Hippocampal formation (tissue), 2 donors: ENCODE measurements at places on chromosomes 1 and 21.

DNA sequence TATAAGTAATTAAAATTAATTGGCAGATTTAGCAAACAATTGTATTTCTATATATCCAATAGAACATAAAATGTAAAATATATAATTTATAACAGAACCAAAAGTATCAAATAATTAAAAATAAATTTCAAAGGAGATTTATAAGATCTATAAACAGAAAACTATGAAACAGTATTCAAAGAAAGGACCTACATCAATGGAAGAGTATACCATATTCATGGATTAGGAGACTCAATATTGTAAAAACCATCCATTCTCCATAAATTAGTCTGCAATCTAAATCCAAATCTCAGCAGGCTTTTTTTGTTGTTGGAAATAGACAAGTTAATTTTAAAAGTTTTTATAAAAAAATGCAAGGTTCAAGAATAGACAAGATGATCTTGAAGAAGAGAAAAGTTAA, 149.0 kb upstream of the RUNX3 start:
- no peak for DNase-seq

- no peak for DNase-seq
These were observed 137.6 kb downstream of the RGS7 start for GRCh38 chr1:241219449-241219848.

DNA sequence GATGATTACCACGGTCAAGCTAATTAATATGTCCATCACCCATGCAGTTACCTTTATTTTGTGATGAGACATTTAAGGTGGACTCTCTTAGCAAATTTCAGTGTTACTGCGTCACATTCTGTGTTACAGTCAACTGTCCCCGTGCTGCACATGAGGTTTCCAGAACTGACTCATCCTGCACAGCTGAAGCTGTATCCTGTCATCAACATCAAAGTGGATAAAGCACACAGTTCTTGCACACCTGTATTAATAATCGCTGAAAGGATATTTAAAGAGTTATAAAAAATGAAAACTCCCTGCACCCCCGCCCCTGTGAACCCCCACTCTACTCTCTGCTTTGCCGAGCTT, 3.4 kb upstream of the KRTAP10-5 start:
- no peak for DNase-seq

GRCh38 chr1:226548256-226549093, at the start of gene STUM:
STUM (plus strand) TSS chr1:226548764; CDS start chr1:226548905, 141 bp downstream.
- DNase-seq, result no peak

GRCh38 chr1:43573066-43573800, 42.5 kb downstream of the PTPRF start:
- peak; percentile 56 for DNase-seq

- no peak for DNase-seq
These were observed 50.7 kb upstream of the LAMC2 start for GRCh38 chr1:183135336-183135735.

DNA sequence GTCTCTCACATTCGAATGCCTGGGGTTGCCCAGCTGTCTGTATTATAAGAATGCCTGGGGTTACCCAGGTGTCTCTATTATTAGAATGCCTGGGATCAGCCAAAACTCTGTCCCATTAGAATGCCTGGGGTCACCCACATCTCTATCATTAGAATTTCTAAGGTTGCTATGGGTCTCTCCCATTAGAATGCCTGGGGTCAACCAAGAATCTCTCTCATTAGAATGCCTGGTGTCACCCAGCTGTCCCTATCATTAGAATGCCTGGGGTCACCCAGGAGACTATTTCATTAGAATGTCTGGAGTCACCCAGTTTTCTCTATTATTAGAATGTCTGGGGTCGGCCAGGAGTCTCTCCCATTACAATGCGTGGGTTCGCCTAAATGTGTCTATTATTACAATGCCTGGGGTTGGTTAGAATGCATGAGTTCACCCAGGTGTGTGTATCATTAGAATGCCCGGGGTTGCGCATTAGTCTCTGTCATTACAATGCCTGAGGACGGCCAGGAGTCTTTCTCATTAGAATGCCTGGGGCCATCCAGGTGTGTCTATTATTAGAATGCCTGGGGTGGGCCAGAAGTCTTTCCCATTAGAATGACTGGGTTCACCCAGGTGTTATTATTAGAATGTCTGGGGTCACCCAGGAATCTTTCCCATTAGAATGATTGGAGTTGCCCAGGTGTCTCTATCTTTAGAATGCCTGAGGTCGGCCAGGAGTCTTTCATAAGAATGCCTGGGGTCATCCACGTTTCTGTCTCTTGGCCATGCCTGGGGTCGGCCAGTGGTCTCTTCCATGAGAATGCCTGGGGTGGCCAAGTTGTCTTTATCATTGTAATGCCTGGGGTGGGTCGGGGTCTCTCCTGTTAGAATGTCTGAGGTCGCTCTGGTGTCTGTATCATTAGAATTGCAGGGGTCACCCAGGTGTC, 59.6 kb downstream of the RNF187 start:
- DNase-seq, result no peak

GRCh38 chr1:224343679-224344078, 13.0 kb upstream of the CNIH4 start:
- no peak for DNase-seq

GRCh38 chr21:31566611-31567010, 92.9 kb upstream of the SOD1 start:
- DNase-seq, result no peak

DNA sequence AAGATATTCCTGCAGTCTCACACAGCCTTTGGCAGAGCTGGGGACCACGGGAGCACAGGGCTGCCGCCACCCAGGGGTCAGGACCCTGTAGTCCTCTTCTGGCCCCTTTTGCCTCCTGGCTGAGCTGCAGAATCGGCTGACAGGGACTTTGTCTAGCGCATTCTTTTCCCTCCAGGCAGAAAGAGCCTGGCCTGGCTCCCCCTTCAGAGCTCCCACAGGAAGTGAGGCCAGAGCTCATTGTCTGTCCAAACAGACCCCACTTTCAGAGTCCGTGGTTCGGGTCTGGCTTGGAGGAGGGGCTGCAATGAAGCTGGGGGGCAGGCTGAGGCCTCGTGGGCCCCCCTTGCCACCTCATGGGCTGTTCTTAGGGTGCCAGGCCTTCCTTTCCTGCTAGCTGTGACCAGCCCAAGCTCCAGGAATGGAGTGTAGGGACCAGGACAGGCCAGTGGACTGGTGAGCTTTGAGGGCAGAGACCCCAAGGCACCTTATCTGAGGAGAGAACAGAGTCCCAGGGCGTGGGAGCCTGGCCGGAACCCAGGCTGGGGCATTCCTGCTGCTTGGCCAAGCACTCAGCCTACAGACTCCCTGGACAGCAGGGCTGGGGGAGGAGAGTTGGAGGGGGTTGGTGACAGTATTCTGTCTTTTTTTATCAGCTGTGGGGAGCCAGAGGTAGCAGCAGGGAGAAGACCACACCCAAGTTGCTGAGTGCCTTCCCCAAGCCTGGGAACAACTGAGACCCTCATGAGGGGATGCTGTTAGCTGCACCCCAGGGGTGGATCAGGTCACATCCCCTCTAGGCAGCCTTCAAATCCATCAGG, 4.7 kb downstream of the CELSR2 start:
- peak; percentile 67 for DNase-seq

DNA sequence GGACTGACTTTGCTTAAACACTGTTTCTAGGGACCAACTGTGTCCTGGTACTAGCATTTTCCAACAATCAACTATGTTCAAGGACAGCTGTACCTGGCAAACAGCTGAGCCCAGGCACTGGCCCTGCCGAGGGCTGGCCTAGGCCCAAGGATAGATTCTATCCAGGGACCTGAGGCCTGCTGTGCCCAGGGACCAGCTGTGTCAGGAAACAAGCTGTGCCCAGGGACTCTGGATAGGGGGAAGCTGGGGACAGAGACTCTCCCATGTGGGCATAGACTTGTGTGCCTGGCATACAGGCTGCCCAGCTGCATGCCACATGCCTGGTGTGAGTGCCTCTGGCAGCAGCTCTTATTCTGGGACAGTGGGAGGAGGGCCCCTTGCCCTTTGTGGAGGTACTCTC, 38.1 kb upstream of the POU3F1 start:
- no peak for DNase-seq

DNA sequence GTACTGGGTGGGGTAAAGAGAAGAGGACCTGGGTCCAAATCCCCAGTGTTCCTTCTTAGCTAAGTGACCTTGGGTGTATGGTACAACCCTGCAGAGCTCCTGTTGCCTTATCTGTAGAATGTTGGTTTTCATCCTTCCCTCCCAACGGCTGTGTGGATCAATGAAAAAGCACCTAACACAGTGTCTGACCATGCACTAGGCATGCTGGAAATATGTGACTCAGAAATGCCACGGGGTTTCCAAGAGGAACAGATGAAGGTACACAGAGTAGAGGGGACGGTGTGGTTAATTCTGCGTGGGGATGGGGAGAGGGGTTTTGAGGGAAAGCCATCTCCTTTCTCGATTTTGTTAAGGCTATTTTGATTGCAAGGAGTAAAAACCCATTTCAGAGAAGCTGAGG, 8.6 kb downstream of the NIPAL3 start:
- DNase-seq, result no peak

GRCh38 chr1:41444785-41445184, 39.7 kb downstream of the EDN2 start:
- no peak for DNase-seq

GRCh38 chr1:211331011-211331709, 4.5 kb downstream of the TRAF5 start:
- no peak for DNase-seq

GRCh38 chr1:6907676-6908434, 122.6 kb downstream of the CAMTA1 start:
- no peak for DNase-seq

DNA sequence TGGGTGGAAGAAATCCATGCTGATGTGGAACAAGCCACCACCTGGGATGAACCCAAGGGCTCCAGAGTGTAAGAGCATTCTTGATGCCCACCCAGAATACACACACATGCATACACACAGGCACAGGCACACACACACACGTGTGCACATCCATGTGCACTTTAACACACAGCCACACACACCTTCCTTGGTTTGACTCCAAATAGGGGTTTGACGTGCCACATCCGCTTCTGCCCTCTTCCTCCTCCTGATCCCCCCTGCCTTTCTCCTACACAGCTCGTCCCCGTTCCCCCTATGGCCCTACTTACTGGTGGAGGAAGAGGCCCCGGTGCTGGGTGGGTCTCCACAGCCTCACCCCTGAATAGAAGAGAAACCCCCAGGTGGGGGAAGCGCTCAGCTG, 16.0 kb downstream of the SPATA21 start:
- DNase-seq, result no peak

DNA sequence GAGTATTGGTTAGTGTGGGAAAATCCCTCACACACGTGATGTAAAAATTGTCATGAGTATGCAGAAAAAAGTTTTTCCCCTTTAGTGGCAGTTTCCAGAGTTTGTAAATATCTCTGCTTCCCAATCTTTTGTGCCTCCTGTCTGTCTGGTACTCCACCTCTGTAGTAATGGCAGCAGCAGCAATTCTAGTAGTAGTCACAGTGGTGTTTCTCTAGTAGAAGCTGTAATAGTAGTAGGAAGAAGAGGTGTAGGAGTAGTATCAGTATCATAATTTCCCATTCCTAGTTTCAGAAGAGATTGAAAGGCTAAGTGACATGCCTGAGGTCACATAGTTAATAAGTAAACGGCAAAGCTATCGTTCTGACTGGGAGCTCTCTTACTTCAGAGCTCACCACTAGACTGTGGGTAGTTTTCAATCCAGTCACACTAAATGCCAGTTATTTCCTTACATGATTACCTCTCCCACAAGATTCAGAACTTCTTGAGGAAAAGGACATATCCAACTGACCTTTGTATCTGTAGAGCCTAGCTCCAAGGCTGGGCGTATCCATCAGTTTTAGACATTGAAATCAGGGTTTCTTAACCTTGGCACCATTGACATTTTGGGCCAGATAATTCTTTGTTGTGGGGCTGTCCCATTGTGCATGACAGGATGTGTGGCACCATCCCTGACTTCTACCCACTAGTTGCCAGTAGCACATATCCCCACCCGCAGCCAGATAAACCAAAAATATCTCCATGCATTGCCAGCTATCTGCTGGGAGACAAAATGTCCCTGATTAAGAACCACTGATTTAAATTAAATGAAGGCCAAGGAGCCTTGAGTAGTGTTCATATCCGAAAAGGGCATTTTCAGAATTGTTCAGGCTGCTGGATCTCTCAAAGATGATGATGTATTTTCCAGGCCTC, 135.9 kb downstream of the FGGY start:
- DNase-seq, result no peak

GRCh38 chr1:205129447-205130029, 7.8 kb upstream of the RBBP5 start:
- DNase-seq, result no peak

GRCh38 chr1:225539575-225539974, 111.7 kb upstream of the LBR start:
- DNase-seq, result no peak

- DNase-seq, result no peak
These were observed 96.9 kb upstream of the SGIP1 start for GRCh38 chr1:66437136-66437401.

- DNase-seq, result no peak
These were observed 8.4 kb downstream of the NCSTN start for GRCh38 chr1:160351629-160352028.

DNA sequence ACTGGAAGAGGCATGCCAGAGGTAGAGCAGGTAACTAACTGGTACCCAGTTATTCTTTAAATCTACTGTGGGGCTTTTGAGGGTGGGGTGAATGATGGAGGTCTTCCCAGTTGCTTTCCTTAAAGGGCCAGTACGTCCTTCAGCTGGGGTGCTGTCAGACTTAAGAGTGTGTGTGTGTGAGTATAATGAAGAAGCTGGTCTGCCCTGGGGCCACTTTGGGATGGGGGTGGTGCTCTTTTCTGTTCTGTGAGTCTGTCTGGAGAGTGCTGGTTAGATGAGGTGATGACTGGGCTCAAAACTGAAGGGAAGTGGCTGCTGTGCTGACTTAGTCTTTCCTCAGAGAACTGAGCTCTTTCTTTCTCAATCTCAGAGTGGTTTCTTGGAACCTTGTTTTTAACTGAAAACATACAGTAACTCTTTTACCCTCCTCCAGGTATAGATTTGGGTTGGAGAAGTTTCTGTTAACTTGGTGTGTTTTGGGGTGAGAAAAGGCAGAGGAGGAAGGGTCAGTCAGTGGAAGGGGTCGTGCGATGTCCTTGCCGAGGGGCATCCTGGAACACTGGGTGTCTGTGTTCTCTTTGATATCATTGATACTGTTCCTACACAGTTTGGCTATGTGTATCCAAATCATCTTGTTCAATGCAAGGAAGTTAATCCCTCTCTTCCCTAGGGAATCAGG, 746 bp downstream of the MACF1 start:
- peak; percentile 19 for DNase-seq

- DNase-seq, result no peak
These were observed 116.5 kb downstream of the TMEM53 start for GRCh38 chr1:44557778-44558177.

DNA sequence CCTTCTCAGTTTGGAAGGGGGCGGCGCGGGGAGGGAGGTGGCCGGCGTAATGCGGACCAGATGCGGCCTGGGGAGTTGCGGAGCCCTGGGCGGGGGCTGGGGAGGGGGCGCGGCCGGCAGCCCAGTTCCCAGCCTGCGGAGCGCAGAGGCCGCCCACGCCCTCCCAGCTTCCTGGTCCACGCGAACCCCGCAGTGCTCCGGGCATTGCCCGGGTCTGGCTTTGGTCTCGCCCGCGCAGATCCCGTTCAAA, 695 bp downstream of the DMBX1 start:
- no peak for DNase-seq
